ENCODE measurements at places on chromosomes 2 and 18. TPM values are rescaled to one million over a fixed set of nuclear protein-coding genes. Genes with fewer than 3 reads are reported as not detected.
A peak's percentile ranks its signal among the peaks of the same experiment; 100 is the strongest.

The GAD1 gene
- 0.86 TPM for polyA plus RNA-seq

GRCh38 chr2:100425107-100425506 is 7.6 kb upstream of the CHST10 start:
- DNase-seq = no peak

- no peak for DNase-seq
Observed at GRCh38 chr2:232574674-232575403, 24.4 kb downstream of the EIF4E2 start.

The GALNT13 gene
- polyA plus RNA-seq = 2.7 TPM

DNA sequence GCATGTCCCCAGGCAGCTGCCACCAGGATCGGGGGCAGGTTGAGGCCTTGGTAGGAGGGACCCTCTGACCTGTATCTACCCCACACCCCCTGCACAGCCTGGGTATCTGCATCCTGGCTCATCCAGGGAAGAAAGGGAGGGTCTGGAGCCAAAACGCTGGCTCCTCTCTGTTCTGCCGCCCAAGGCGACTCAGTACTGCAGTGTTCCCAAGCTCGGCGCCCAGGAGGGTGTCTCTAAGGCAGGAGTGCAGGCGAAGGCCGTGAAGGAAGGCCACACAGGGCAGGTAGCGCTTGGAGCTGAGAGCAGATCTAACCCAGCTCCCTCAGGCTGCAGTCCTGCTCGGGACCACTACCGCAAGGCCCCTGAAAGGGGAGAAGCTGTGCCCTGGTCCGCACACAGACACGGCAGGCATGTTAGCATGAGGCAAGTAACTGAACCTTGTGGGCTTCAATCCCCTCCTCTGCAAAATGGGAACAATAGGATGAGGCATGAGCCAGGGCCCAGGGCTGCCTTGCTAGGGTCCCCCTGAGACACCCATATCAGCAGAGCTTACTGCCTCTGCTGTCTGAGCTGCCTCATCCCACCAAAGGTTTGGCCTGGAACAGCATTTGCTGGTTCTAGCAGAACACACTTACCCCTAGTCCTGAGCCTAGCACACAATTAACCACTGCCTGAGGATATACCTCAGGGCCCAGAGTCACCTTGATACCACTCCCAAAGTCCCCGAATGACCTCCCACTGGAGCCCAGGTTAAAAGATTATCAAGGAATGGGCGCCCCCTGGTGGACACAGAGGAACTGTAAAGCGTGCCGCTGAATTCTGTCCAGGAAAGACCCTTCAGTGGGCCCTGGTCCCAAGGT is 6.5 kb downstream of the PTMA start:
- DNase-seq = peak; percentile 46

The RAPGEF4 gene
- 9.8 TPM for polyA plus RNA-seq

DNA sequence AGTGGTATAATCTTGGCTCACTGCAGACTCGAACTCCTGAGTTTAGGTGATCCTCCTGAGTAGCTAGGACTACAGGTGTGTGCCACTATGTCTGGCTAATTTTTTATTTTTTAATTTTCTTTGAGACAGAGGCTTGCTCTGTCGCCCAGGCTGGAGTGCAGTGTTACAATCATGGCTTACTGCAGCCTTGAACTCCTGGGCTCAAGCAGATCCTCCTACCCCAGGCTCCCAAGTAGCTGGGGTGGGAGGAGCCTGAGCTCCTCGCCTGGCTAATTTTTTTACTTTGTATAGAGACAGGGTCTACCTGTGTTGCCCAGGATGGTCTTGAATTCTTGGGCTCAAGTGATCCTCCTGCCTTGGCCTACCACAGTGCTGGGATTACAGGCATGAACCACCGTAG is 62.5 kb downstream of the BABAM2 start:
- DNase-seq = no peak

The FAM168B gene
- polyA plus RNA-seq = 127 TPM

- DNase-seq = no peak
Observed at GRCh38 chr2:20919297-20919800, 96.4 kb upstream of the LDAH start.

DNA sequence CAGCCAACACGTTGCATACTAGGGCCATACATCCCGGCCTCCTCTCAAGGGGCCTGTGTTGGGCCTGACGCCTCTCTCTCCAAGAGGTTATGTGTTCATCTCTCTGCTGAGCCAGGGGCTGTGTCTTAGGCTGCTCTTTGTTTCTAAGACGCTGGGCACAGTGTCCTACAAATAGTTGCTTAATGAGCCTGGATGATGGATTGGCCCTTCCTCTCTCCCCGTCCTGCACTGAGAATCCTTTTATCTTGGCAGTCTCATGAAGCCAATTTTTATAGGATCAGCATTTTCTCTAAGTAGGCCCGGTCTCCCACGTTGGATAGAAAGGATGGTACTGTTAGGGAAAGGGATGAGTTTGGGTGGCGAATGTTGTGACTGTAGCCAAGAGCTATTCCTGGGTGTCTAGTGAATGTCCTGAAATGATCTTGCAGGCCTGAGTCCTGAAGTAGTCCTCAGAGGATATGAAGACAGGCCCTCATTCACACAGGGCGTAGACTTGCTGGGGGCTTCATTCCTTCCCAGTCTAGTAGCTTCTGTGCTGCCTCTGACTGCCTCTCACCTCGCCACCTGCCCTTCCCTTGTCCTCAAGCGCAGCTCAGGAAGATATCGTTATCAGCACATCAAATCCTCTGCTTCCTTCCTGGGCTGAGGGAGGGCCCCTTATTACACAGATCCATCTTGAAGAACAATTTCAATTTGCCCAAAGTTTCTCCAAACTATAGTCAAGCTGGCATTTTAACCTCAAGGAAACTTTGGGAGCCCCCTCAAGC is 8.8 kb downstream of the LBH start:
- DNase-seq = no peak

- peak; percentile 29 for DNase-seq
Observed at GRCh38 chr2:134446383-134447017, 192.6 kb downstream of the MGAT5 start.

DNA sequence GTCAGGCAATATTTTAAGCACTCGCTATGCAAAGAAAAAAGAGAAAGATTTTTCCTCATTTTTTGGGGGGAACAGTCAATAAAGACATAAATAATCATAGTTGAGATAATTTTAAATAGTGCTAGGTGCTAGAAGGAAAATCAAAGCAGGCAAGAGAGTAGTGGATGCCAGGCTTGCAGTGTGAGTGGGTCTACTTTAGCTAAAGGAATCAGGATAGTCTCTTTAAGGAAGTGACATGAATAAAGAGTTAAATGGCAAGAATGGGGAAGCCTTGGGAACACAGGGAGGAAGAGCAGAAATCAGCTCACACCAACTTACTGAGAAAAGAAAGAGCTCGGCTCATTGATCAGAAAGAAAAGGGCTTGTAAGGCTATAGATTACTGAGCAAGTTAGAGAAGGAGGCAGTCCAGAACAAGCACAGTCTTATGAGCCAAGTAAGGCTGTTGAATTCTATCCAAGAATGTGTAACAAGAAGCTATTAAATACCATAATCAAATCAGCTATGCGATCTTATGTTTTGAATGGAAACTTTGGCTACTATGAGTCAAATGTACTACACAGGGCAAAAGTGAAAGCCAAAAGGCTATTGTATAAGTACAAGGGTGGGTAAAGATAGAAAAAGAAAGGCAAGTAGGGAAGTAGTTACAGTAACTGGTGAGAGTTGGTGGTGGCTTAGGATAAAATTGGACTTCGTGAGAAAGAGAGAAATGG is 833.8 kb upstream of the PIK3C3 start:
- no peak for DNase-seq

The ASXL3 gene
- 6.9 TPM for polyA plus RNA-seq

DNA sequence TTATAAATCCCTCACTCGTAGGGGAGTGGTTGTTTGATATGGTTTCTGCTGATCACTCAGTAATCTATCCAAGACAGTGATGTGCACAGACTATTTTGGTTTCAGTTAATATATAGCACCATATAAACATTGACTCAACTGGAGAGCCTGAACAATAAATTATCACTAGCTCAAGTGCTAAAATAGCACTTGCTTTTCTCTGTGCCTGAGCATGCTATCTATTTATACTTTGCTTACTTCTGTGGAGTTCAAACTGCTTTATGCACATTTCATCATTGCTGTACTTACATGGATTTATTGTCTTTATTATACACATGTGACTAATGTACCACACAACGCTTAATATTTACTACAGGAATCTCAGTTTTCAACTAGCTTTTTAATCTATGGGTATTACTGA is 133.6 kb downstream of the BCL2 start:
- DNase-seq = no peak

- no peak for DNase-seq
Observed at GRCh38 chr18:907115-907884, 2.6 kb downstream of the ADCYAP1 start.
